ENCODE measurements at places on chromosomes 2 and 18.
A peak's percentile ranks its signal among the peaks of the same experiment; 100 is the strongest.

DNA sequence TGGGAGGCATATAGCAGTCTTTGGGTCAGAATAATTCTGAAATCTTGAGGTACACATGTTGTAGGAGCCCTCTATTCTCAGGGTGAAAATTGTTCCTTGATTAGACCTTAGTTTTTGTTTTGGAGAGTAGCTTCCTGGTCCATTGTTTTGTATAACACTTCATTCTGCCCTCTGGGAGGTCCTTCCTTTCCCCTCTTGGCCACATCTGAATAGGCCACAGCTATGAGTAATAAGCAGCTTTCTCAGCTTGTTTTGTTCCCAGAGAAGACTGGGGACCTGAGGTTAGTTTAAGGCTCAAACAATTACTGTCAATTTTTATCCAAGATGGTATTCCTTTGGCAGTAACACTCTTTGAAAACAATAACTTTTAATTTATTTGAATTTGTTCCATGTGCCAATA is 72.6 kb upstream of the NOL4 start:
- no peak for DNase-seq

DNA sequence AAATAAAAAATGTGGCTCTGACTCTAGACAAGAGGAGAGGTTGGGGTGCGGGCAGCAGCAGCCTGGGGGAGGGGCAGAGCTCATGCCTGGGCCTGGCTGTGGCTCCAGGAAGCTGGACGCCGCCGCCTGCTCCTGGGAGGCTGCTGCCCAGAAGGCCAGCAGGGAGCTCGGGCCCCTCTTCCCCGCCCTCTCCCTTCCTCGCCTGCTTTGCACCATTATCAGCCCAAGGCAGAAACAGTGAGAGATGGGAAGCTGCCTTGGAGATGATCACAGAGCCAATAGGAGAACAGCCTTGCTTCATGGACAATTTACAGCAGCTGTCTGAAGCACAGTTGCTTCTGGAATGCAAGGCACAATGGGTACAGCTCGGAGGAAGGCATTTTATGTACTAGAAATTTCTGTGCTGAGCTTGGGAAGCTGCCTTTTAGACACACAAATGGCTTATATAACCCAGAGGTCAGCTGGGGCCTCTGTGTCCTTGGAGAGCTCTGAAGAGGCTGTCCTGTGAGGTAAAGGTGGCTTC is 55.3 kb upstream of the AFF3 start:
- DNase-seq = peak; percentile 75

DNA sequence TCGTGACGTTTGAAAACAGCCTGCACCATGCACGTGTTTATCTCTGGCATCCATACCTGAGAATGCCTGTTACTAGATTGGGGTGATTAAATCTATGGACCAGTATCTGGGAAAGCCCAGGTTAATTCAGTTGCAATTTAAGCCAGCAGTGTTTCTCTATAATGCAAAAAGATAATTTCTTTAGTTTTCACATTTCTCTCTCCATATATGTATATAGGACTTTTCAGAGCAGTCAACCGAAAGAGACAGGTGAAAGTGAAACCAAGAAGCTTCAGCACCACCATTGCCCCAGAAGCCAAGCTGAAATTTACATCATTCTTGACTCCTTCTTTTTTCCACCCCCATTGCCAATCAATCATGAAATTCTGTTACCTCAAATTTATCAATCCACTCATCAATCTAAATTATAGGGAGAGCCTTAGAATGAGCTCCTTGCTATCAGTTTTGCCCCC is 2.7 kb upstream of the LRP2 start:
- DNase-seq = no peak

DNA sequence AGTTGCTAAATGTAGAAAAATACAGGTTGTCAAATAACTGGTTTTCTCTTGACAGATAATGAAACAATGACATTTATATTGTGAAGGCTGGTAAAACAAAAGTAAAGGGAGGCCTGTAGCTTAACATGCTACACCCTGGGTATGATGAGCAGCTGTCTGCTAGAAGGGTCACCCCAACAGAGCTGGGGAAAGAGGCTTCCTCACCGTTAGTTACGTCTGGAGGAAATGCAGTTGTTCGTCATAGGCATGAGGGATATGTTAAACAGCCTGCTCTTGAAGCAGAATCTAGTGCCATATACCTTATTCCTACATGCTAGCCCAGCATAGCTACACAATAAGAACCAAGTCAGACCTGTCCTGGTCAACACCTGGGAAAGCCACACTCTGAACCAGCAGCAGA is 49.9 kb downstream of the LPIN2 start:
- DNase-seq = no peak

DNA sequence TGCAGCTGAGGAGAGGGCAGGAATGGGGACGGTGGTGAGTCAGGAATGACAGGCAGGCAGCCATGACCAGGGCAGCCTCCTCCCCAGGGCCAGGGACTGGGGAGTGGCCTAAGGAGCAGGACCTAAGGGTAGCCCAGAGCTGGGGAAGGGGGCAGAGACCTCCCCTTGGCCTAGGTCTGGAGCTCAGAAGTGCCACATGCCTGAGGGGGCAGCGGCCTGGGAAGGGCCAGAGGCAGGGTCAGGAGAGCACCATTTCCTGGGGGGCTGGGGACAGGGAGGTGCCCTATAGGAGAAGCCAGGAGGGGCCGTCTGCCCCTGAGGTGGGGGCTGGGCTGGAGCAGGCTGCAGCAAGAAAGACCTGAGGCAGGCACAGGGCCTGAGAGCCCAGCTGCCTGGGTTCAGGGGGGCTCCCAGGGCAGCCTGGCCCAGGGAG is 20.9 kb downstream of the CFLAR start:
- no peak for DNase-seq

DNA sequence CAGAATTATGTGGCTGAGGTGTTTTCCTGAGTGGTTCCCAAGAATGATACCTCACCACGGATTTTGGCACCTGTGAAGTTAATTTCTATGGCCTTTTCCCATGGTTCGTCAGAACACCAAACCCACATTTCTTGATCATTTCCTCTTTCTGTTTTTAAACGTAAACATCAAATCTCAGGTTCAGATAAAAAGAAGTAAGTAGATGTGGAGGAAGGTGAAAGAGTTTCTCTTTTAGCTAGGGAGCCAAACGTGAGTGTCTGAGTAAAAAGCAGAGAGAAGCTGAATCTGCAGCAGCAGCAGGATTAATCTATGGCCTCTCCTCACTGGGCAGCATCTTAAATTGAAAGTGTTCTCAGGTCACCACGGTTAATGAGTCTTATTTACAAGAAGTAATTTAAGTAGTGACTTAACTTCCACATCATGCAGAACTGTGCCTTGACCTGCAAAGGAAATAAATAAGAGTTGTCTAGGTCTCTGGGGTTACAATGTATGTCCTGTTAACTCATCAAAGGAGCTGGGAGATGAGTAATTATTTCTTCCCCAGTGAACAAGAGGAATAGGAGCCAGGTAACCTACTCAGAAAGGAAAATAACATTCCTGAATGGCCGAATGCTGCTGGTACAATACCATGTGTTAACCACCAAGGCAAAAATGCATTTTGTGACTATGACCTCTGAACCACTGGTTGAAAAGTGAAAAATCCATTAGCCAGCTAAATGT is 139.6 kb upstream of the NETO1 start:
- DNase-seq = no peak

GRCh38 chr2:9178904-9179571 is 27.6 kb upstream of the ASAP2 start:
- DNase-seq = peak; percentile 9

DNA sequence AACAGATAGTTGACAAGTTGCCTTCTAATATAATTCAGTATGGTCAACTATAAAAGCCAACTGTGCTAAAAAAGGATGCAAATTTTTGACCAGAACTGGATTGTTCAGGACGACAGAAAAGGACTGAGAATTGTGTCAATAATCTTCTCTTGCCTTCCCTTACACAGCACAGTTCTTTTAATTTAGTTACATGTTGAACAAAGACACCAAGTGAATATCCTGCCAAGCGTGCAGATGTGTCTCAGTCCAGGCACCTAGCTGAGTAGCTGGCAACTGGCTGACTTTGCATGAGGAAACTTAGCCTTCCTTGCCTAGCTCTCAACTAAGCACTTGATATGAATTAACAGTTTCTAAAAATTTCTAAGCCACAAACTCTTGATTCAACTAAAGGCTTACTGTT is 801.4 kb downstream of the BCL11A start:
- no peak for DNase-seq

- no peak for DNase-seq
Observed at GRCh38 chr2:56687169-56687568, 503.4 kb downstream of the CCDC85A start.

GRCh38 chr2:238065071-238065846 is 4.5 kb downstream of the SCLY start:
- DNase-seq = no peak

GRCh38 chr2:100799686-100800085 is 20.3 kb upstream of the NPAS2 start:
- DNase-seq = no peak

DNA sequence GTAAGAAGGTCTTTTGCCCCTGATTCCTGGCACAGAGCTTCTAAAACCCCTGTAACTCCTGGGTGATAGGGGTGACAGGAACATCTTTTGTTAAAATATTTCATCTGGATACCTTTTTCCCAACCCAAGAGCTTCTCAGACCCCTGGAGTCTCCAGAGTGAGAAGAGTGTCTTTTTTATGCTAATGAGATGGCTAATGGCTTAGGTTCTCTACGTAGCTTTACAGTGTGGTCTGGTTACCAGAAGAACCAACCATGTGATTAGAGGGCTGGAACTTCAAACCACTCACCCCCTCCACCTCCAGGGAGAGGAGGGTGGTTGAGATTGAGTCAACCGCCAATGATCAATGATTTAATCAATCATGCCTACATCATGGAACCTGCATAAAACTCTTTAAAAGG is 16.2 kb upstream of the DCC start:
- no peak for DNase-seq

GRCh38 chr2:235044501-235045271 is 92.9 kb downstream of the SH3BP4 start:
- no peak for DNase-seq

GRCh38 chr2:8633186-8633734 is 48.6 kb upstream of the ID2 start:
- DNase-seq = no peak

DNA sequence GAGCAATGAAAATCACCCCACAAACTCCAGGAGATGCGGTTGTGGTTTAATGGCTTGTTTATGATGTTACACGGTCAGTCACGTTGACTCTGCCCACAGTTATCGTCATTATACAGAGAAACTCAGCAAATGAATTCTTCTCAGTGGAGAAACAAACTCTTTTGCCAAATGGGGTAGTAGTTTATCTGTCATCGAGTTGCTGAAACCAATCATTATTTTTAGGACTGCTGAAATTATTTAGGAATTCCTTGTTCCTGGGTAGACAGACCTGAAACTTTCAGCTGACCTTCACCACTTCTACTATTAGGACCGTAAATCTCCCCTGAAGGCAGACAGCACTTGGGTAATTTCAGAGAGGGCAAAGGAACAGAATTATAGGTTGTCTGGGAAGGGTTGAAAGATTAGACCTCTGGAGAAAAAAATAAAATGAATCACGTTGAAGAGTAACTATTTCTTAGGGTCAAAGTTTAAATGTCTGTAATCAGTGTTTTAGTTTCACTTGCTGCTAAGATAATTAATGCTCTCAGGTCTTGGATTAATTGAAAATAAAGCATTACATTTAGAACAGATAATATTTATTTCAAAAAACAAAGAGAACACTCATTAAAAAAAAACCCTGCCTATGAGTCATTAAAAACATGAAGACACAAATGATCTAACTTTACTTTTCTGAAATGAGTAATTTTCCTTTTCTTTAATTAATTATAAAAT is 52.1 kb upstream of the LYPD6 start:
- DNase-seq = peak; percentile 17

DNA sequence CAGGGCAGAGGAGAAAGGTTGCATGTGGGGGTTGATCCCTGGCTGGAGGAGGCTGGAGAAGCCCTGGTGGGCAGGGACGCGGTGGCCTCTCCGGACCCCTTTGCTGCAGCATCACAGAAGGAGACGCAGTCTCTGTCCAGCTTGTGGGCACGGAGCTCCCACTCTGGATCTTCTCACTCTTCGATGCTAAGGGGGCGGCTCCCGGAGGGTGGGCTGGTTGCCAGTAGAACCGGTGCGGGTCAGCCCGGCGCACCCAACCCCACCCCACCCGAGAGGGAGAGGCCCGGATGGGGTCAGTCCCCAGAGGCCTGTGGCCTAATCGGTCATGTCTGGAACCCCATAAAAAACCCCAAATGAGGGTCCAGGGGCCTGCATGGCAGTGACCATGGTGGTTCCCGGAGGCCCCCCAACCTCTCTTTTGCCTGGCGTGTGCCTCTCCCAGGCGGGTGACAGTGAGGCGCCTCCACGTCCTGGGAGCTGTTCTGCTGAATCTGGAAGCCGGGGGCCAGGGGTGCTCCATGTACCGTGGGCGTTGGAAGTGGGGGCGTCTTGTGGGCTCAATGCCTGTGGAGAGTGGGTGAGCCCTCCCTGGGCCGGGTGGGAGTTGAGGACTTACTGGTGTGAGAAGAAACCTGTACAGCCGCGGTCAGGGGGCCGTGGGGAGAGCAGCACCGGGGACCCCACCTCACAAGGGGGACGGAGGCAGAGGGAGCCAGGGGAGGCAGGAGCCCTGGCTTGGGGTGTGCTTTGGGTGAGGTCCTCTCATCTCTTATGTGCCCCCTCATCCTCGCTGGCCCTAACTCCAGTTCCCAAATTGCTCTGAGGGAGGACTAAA is 79.6 kb downstream of the RTP5 start:
- no peak for DNase-seq

- DNase-seq = peak; percentile 57
Observed at GRCh38 chr18:58148954-58149471, 105.0 kb downstream of the NEDD4L start.
